ENCODE measurements at places on chromosomes 11 and 22.

DNA sequence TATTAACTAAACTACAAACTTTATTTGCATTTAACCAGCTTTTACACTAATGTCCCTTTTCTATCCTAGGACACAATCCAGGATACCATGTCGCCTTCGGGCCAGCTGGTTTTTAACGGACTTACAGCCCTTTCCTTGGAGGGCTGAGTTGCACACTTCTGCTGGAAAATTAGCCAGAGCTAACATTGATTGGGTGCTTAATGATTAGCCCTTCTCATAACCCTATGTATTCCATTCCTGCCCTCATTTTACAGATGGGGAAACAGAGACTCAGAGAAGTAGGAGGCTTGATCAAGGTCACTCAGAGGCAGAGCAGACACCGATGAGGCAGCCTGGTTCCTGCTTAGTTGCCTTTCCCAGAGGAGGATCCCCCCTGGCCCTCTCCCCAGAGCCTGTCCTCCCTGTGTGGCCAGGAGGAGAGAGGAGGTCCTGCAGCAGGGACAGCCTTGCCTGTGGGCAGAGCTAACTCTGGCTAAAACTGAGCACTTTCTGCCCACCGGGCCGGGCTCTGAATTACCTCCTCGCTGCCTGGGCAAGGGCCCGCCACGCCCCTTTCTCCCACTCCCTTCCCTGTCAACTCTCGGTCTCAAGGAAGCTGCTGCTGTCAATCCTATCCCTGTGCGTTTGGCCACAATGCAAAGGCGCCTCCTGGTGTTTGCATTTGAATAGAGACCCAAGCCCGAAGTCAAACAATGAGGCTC, 59.6 kb upstream of the PAX6 start:
- DNase-seq, result no peak

DNA sequence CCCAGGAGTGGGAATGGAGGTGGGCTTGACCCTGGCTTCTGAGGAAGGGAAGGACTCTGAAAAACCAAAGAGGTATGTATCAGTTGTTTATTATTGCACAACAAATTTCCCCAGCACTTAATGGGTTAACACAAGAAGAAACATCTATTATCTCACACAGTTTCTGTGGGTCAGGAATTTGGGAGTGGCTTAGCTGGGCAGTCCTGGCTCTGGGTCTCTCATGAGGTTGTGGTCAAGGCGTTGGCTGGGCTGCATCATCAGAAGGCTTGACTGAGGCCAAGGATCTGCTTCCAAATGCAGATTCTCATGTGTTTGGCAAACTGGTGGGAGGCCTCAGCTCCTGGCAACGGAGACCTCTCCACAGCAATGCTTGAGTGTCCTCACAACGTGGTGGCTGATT, 17.5 kb upstream of the SMIM38 start:
- no peak for DNase-seq

DNA sequence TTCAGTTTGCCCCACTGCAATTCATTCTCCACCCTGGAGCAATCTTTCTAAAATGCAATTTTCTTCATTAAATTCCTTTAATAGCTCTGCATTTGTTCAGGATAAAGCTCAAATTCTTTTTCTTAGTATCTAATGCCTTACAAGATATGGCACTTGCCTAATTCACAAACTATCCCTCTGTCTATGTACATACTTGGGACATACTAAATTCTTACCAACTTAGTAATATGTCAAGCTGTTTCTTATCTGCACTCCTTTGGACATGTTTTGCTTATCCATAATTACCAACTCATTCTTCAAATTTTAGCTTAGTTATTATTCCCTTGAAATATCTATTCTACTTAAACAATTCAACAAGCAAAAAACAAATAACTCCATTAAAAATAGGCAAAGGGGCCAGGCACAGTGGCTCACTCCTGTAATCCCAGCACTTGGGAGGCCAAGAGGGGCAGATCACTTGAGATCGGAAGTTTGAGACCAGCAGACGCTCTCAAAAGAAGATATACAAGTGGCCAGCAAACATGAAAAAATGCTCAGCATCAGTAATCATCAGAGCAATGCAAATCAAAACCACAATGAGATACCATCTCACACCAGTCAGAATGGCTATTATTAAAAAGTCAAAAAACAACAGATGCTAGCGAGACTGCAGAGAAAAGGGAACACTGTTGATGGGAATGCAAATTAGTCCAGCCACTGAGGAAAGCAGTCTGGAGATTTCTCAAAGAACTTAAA, 96.9 kb downstream of the FAM76B start:
- no peak for DNase-seq

DNA sequence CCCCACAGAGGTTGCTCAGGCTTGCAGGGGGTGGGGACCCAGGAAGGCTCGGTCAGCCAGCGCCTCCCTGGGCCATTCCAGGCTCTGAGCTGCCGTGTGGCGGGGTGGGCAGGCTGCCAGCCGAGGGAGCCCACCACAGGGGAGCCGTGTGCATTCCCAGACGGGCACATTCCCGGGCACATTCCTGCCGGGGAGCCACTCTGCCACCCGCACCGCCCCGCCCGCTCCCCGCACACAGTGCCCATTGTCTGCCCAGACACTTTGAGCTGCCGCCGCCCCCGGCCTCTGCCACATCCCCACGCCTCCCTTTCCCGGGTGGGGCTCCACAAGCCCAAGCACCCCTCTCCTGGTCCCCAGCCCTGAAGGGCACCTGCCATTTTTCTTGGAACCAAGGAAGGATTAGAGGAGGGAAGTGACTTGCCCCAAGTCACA, 27.4 kb downstream of the RPL3 start:
- DNase-seq, result no peak

DNA sequence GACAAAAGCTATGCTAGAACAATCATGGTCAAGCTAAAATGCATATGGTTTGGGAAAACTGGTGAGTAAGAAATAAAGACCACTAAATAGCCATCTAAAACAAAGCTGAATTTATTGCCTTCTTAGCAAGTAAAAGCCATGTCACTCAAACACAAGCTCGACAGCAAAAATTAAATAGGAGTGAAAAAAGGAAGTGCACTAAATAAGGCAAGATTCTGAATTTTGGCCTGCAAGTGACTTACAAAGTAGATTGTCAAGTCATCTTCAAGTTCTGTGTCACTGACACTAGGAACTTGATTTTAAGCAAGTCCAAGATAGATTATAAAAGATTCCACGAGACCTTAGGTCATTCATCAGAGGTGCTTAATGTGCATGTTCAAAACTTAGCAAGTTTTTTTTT, 27.4 kb downstream of the TUG1 start:
- DNase-seq, result no peak

DNA sequence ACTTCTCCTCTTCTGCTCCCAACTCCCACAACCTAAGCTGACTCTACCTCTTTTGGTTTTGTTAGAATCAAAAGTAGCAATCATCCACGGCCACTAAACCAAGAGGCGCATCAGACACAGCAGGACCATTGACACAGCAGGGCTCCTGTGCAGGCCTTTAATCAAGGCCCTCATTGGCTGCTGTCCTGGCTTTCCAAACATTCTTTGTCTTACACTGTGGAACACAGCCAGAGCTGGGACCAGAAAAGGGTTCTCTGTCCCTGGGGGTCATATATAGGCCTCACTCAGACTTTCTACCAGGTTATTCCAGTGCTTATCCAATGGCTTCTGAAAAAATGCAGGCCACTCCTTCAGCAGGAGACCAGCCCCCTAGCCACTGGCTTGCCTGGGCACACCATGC, 212.7 kb upstream of the NTM start:
- no peak for DNase-seq

GRCh38 chr11:2580571-2581001, 119.2 kb downstream of the KCNQ1OT1 start:
- no peak for DNase-seq

DNA sequence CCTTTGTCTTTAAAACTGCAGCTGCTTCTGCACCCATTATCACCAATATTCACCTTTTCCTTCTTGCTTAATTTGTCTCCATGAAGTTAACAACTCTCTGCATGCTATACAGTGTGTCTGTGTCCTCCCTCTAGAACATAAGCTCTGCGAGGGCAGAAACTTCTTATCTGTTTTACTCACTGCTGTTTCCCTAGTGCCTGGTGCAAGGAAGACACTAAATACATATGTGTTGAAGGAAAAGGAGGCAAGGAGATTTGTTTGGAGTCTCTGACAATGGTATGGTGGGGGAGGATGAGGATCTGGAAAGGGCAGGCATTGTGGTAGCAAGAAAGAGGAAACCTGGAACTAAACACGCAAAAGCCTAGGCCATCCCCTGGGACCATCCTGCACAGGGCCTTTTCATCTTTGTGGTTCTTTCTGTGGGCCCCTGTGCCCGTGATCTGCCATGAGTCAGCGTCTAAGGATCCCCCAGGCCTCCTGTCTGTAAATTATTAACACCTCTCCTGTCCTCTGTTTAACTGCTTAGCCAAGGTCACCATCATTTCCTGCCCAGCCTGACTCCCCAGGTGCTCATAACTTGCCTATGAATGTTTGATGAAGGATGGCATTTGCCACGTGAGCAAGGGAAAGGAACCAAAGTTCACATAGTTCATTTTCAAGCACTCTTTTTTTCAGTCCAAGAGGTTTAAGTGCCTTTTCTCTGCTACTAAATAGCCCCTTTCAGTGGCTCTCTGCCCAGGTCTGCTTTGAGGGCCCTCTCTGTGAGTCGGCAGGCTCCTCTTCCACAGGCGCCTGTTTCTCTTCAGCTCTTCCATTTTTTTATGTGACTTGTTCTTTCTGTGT, 131.1 kb downstream of the RASSF10 start:
- DNase-seq, result no peak

DNA sequence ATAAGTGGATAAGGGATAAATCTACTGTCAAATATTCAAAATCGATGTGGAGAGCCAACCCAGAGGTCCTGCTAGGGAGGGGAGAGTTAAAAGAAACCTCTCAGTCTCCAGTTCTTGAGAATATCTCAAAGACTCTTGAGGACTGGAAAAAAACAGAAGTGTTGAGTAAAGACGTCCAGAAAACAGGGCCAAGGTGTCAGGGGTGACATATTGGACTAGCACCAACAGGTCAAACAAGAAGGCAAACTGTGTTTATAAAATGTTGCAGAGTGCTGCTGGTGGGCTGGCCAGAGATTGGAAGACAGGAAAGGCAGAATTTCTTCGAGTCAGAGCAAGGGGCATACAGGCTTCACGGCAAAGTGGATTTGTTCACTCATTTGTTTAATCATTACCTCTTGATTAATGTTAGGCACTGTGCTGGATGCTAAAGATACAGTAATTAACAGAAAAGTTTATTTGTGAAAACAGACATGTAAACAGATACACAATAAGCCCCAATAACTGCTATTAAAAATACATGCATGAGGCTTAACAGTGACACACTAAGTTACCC, 33.7 kb upstream of the SMPD1 start:
- no peak for DNase-seq

DNA sequence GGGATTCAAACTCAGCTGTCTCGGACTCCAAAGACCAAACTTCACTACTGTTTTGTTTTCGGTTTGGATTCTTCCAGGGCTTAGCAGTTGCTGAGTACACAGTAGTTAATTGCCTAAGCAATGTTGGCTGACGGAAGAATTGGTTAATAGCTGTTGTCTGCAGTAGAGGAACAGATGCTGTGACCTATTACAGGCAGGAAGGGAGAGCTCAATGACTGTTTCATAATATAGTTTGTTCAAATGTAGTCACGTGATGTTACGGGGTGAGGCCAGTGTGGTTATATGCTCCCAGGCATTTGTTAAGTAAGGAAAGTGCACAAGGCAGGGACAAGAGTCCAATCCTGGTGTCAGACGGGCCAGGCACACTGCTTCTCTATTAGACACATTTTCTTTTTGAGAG, 222.6 kb upstream of the CCDC90B start:
- DNase-seq, result no peak

GRCh38 chr22:20444325-20444724, 6.7 kb upstream of the SCARF2 start:
- DNase-seq, result no peak

DNA sequence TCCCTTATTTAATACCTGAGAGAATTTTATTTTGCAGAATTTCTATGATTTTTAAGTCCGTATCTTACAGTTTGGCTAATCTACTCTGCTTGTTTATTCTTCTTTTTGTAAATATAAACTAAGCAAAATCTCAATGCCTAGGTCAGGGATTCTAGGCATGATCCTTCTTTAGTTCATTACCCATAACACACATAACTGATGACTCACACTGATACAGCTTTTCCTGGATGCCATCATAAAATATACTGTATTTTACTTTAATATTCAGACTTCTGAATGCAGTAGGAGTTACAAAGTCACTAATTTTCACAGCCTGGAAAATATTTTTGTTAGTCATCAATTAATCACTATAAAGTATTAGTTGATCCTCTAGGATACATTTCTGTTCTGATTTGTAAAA, 898.2 kb upstream of the RAG2 start:
- no peak for DNase-seq

DNA sequence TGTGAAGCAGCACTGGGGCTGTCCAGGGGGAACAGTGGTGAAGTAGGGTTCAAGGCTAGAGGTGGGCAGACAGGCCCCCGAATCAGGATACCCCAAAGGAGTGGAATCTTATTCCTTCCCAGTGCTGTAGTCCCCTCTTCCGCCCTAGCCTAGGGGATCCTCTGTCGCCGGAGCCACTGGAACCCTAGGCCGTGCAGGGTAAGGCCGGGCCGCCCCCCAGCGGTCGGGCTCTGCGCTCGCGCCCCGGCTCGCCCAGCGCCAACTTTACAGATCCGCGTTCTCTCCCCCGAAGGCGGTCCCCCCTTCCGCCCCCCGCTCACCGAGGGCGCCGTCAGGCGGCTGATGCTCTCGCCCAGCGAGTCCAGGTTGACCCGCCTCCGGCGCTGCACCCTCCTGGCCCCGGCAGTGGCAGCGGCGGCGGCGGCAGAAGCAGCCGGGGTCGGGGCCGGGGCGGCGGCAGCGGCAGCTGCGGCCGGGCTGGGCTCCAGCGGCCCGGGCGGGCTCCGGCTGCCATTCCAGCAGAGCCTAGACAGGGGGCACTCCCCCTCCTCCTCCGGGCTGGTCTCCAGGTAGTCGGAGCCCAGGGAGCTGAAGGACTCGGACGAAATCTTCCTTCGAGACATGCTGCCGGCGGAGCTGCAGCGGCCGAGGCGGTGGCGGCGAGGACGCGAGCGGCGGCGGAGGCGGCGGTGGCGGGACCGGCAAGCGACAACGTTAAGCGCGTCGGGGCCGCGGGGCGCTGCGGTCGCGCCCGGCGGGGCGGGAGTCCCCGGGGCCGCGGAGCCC, 650 bp downstream of the GUCY1A2 start:
- no peak for DNase-seq

GRCh38 chr22:50081426-50082196, 3.6 kb downstream of the MLC1 start:
- DNase-seq, result no peak

Measured in activated CD4-positive, alpha-beta T cell treated with anti-CD3 and anti-CD28 coated beads for 24 hours (primary cell).